ENCODE measurements at places on chromosomes 16 and 17.

DNA sequence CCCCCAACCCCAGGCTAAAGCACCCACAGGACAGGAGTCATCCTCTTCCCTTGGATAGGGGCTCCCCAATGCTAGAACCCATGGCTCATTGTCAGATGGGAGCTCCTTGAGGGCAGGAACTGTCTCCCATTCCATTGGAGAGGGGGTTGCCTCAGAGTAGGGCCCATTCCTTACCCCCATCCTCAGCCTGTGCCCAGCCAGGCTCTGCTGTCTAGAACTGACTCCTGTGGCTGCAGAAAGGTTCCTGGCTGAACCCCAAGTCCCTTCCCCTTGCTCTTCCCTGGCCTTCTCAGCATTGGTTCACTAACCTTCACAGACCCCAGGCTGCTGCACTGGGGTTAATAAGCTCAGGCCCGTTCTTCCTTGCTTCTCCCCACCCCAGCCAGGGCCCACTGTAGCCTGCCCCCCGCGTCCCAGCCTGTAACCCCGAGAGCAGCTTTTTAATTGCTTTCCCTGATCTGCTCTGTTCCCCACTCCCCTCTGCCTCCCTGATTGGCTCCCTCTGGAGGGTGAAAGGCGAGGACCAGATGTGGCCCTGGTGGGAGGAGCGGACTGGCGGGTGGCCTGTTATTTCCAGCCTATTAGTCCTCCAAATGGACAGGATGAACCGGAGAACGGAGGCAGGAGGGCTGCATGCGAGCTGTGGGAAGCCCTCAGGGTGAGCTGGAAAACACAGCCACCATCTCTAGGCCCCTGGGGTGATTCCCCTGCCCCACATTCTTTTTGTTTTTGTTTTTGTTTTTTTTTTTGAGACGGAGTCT, 6.0 kb upstream of the GFAP start:
- DNase-seq: no peak

- no peak for DNase-seq
Measured at GRCh38 chr17:74110467-74110866, 93.0 kb upstream of the RPL38 start.

GRCh38 chr17:77445760-77446532, 305.2 kb downstream of the SEC14L1 start:
- peak; percentile 79 for DNase-seq

DNA sequence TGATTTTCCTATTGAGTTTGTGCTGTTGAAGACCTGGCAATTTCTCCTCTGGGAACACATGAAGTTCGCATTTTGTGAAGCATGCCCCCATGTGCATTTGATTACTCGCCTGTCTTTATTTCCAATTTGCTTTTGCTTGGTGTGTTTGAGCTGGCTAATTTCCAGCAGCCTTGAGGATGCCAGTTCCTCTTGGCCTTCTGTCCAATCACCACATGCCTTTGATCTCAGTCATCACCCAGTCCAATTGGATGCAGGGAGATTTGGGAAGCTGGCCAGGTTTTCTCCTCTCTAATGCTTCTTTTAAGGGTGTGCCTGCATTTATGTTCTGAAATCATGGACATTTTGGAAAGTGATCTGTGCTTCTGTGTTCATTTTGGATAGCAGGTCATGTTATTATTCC, 3.8 kb upstream of the TMEM100 start:
- no peak for DNase-seq

DNA sequence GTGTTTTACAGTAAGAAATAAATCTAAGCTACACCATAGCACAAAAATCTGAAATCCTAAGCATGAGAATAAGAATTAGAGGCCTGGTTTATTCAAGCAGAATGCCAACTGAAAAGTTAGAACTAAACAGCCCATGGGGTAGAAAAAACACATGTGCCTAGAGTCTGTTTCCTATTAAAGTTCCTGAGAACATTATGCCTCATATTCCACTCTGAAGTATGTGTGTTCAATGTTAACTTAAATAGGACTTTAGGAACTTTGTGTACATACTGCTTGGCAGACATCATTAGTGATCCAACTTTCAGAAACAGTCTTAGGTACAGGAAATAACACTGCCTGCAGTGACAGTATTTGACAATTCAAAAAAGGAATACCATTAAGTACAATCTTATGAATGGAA, 18.2 kb downstream of the HEATR6 start:
- DNase-seq: no peak

DNA sequence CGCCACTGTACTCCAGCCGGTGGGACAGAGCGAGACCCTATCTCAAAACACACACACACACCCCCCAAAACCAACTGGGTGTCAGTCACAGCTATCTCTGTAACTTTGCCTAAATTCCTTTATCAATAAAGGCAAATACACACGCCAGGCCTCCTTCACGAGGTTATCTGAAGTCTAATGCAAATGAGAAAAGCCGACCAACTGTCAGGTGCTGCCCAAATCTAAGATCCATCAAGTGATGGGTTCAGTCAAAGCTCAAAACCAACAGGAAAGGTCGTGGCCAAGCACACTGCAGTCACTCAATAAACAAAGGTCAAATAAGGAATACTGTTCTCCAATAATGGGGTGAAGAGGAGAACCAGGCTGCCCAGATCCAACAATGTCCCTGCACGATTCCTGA, 1.1 kb downstream of the ANKFY1 start:
- DNase-seq: no peak

- no peak for DNase-seq
Measured at GRCh38 chr17:11950771-11951519, 46.3 kb downstream of the ZNF18 start.

DNA sequence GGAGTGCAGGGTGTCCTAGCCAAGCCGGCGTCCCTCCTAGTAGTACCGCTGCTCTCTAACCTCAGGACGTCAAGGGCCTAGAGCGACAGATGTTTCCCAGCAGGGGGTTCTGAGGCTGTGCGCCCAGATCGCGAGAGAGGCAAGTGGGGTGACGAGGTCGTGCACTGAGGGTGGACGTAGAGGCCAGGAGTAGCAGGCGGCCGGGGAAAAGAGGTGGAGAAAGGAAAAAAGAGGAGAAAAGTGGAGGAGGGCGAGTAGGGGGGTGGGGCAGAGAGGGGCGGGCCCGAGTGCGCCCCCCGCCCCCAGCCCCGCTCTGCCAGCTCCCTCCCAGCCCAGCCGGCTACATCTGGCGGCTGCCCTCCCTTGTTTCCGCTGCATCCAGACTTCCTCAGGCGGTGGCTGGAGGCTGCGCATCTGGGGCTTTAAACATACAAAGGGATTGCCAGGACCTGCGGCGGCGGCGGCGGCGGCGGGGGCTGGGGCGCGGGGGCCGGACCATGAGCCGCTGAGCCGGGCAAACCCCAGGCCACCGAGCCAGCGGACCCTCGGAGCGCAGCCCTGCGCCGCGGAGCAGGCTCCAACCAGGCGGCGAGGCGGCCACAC, at the start of gene MMP2:
Gene MMP2 (plus strand): TSS at position 372 of the 603 bp plus-strand sequence. CDS start 282 bp downstream, outside the sequence.
- no peak for DNase-seq

DNA sequence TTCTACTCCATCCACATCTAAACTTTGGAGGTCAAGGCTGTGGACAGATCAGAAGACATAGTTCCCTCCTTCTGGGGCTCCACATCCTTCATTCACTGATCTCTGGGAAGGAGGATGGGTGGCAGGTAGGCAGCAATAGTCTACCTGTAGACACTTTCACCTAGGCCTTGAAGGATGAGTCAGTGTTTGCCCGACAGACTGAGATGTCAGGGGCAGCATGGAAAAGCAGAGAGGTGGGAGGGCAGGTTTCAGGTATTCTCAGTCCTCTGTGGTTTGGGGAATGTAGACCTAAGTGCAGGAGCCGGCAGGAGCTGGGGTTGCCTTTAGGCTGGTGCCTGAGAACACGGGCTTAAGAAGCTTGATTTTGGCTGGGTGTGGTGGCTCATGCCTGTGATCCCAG, 171.9 kb upstream of the ZNF267 start:
- no peak for DNase-seq

- DNase-seq: no peak
Measured at GRCh38 chr16:77288222-77288621, 89.0 kb downstream of the SYCE1L start.

DNA sequence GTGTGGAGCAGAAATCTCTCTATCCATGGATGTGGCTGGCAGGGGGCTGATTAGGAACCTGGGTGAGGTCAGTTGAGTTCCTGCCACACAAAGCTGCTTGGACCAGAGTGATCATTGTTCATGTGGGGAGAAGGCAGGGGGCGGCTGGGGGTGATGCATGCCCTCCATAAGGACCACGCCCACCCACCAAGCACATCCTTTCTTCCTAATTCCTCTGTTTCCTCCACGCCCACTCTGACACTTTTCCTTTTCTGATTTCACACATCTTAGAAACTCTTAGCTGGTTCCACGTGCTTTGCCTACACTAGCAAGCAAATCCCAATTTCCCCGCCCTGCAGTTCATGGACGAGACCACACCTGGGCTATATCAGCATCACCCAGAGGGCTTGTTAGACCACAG, 108.5 kb downstream of the SDK2 start:
- no peak for DNase-seq

DNA sequence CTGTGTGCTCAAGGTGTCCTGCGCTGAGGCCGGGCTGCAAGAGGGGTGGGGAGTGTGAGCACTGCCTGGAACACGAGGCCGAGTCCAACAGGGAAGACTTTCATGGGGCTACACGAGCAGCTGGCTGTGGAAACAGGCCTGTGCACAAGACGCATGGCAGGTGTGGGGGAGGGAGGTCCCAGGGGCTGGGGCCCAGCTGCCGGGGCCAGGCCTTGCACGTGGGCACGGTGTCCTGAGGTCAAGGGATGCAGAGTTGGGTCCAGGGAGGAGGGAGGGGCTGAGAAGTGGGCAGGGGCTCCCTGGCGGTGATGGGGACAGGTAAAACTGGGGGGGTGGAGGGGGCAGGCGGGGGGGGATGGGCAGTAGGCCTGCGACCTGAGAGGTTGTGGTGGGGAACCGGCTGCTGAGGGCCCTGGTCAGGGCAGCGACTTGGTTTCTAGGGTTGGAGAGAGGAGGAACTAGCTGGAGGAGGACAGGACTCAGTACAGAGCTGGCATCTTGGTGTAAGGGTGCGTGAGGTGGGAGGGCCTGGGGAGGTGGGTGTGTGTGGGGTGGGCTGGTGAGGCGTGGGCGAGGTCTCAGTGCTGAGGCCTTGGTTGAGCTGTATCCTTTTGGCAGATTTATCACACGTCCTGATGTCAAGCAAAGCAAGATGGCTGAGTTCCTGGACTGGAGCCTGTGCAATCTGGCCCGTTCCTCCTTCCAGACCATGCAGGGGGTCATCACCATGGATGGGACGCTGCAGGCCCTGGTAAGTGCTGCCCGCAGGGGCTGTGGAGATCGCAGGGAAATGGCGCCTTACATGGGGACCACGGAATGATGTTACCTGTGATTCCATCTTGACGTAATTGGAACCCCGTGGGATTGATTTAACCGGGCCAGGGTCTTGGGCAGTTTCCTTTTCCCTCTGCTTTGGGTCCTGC, 29.4 kb downstream of the TBCD start:
- DNase-seq: no peak

GRCh38 chr17:78993241-78993956, 13.7 kb upstream of the LGALS3BP start:
- DNase-seq: peak; percentile 73

- DNase-seq: no peak
Measured at GRCh38 chr16:51151435-51151960, 428 bp upstream of the SALL1 start.

GRCh38 chr17:64155129-64155528, 25.2 kb upstream of the ERN1 start:
- no peak for DNase-seq

DNA sequence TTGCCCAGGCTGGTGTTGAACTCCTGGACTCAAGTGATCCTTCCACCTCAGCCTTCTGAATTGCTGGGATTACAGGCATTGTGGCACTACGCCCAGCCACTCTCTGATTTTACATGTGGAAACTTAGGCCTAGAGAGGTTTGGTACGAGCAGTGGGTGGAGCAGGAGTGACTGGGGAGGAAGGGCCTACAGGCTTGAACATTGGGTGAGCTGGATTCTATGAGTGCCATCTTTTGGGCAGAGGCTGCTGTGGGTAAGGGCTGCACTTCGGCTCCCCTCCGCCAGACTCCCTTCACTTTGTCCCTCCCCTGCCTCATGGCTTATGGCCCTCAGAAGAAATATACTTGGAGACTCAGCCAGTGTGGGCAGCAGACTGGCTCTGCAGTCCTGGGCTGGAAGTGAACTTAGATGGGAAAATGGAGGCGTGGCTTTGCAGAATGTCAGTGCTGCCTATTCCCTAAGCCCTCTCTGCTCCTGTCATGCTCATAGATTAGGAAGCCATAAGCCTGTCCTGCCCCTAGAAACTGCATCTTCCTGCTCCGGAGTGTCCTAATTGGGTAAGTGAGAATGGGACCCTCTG, 9.5 kb upstream of the MRC2 start:
- no peak for DNase-seq

GRCh38 chr16:78375055-78375679, 275.7 kb downstream of the WWOX start:
- no peak for DNase-seq

DNA sequence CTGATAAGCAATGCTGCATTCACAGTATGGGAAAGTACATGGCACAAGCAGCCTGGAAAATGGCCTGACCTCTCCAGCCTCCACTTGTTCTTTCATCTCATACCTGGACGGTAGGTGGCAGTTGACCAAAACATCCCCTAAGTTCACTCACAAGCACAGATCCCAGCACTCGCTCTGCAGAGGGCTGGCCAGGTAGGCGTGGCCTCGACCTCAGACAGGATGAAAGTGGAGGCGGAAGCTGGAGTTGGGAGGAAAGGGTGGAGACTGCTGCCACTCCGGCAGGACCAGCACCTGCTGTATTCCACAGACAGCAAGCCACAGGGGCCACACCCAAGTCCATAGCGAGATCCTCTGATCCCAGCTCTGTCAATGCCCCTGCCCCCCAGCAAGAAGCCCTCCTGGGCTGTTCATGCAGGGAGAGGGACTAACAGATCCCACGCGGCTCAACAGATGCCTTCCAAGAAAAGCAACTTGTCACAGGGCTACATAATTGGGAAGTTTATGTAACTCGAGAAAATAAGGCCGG, 31.3 kb downstream of the ZCCHC14 start:
- DNase-seq: peak; percentile 46

GRCh38 chr16:86029131-86029741, 130.3 kb downstream of the IRF8 start:
- no peak for DNase-seq

DNA sequence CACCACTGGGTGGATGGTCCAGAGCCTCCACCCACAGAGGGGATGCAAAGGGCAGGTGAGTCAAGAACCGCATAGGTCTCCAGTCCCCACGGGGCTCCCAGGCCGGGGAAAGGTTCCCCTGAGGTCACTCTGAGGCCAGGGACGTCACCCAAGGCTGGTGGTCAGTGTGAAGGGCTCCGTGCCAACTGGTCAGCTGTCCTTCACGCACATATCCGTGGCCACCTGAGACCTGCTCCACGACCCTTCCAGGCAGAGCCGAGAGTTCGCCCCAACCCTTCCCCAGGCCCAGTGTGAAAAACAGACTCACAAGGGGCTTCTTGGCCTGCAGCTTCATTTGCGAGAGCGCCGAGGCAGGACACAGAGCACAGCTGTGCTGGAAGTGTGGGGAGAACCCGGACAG, 2.8 kb downstream of the TSR3 start:
- no peak for DNase-seq

- no peak for DNase-seq
Measured at GRCh38 chr17:59547131-59547915, 18.1 kb upstream of the DHX40 start.

GRCh38 chr16:45454-45853, 8.0 kb downstream of the POLR3K start:
- no peak for DNase-seq

- no peak for DNase-seq
Measured at GRCh38 chr17:43118679-43119615, 6.2 kb downstream of the BRCA1 start.

Data from stimulated activated CD4-positive, alpha-beta T cell treated with anti-CD3 and anti-CD28 coated beads, Interleukin-15, amount 100 ng/mL, for 24 hours (primary cell).